ENCODE measurements at places on chromosomes 16 and 17. TPM values are rescaled to one million over a fixed set of nuclear protein-coding genes. Genes with fewer than 3 reads are reported as not detected.

HAS3 gene
- 0.38 TPM for total RNA-seq

SEBOX gene
- not detected for total RNA-seq

PTGES3L gene
- 51.2 TPM for total RNA-seq

FBXL16 gene
- 1.5 TPM for total RNA-seq

- DNase-seq, result no peak
These were observed 28.1 kb upstream of the NOL11 start for GRCh38 chr17:67689534-67690177.

- no peak for DNase-seq
These were observed 20.9 kb downstream of the SOST start for GRCh38 chr17:43737722-43738121.

Data from cardiac septum (tissue), 1 donor.